ENCODE measurements at places on chromosomes 3 and 15.

DNA sequence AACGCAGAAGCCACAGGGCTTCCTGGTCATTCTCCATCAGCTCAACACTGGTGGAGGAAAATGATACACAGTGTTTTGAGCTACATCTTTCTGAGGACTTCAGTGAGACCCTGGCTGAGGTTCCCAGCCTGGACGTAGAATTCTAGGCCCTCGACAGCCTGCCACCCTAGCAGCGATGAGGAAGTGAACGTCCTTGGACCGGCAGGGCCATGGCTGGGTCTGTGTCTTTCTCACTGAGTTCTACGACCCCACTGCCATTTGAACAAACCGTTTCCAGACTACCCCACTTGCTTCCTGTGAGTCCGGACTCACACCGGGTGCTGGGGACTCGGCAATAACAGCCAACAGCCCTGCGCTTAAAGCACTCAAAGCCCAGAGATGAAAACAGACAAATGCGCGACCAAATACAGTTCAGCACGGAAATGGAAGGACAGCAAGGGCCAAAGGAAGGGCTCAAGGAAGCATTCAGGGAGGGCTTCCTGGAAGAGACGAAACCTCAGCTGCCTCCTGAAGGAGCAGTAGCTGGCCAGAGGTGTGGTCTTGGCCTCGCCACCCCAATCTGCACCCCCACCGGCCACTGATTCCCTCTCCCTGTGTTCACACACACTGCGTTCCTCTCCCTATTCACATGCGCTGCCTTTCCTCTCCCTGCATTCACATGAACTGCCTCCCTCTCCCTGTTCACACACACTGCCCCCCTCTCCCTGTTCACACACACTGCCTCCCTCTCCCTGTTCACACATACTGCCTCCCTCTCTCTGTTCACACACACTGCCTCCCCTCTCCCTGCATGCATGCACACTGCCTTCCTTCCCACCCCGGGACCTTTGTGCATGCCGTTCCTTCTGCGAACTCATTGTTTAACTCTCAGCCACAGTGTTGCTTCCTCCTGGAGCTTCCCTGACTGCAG, 136.3 kb upstream of the PRR20G start:
- no peak for DNase-seq

DNA sequence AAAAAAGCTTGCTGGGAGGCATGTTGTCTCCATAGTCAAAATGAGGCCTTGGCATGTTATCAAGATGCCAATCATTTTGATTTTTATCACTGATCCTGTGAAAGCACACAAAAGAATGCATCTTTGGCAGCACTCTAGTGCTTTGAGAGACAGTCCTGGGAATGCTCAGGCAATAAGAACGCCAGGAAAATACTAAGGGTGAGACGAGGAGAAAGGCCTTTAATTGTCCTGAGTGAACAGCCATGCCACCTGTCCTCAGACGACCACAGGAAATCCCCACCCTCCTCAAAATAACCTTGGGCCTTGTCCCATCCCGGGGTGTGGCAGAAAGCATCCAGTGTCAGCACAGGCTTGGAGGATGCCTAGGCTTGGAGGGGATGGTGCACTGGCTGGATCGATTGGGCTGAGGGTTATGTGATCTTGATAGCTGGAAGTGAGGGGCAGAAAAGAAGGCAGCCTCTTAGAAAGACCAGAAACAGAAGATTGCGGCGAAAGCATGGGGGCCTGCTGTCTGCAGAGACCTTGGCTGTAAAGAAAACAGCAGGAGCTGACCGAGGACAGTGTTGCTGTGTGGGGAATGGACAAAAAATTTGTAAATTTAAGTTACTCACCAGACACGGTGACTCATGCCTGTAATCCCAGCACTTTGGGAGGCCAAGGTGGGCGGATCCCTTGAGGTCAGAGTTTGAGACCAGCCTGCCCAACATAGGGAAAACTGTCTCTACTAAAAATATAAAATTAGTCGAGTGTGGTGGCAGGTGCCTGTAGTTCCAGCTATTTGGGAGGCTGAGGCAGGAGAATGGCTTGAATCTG, 7.3 kb downstream of the TMEM158 start:
- DNase-seq = peak; percentile 46

GRCh38 chr3:133962849-133963248, 66.9 kb downstream of the SLCO2A1 start:
- peak; percentile 73 for DNase-seq

GRCh38 chr3:124467980-124468902, 262.0 kb upstream of the UMPS start:
- DNase-seq = peak; percentile 80

GRCh38 chr15:51793521-51794305, 35.7 kb upstream of the TMOD3 start:
- peak; percentile 88 for DNase-seq

DNA sequence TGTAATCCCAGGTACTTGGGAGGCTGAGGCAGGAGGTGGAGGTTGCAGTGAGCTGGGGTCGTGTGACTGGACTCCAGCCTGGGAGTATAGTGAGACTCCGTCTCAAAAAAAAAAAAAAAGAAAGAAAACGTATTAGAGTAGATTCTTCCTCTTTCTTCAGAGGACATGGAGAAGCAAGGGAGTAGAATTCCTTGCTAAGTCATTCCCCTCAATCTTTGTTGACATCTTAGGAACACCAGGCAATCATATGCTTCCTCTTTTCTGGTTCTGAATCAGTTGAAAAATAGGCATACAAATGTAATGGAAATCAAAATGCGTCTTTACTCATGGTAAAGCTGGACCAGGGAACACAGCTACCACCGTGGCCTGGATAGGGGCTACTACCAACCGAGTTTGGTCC, 38.3 kb upstream of the ATOSA start:
- no peak for DNase-seq

- no peak for DNase-seq
These were observed 610.5 kb upstream of the ZNF385D start for GRCh38 chr3:22361521-22361920.

DNA sequence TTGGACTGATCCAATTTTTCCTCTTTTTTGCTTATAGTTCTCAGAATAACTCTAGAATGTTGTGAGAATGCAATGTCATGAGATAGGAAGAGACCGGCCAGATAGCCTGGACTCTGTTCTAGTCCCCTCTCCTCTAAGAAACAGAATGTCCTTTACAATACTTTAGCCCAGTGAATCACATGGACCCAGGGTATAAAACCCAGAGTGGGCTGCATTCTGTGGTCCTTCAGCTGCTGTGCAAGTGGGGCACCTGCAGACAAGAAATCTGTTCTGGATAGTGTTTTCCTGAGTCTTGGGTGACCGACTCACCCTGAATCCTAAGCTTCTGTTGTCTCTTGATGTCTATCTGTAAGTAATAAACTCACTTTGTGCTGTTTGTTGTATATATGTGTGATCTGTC, 368.6 kb upstream of the DPH6 start:
- DNase-seq = no peak

DNA sequence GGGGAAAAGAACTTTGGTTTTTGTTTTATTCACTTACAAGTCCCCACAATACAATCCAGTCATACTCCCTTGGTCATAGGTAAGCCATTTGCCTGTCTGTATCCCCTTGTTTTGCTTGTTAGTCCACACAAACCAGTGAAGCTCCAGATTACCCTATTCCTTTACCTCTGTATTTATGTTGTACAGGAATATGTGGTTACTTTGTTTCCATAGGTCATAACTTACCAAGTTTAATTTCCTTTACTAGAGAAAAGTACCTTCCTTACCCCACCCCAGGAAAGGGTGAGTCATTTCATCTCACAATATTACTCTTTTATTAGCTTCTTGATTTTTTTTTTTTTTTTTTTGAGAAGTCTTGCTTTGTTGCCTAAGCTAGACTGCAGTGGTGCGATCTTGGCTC, 113.4 kb upstream of the LRRFIP2 start:
- DNase-seq = no peak

DNA sequence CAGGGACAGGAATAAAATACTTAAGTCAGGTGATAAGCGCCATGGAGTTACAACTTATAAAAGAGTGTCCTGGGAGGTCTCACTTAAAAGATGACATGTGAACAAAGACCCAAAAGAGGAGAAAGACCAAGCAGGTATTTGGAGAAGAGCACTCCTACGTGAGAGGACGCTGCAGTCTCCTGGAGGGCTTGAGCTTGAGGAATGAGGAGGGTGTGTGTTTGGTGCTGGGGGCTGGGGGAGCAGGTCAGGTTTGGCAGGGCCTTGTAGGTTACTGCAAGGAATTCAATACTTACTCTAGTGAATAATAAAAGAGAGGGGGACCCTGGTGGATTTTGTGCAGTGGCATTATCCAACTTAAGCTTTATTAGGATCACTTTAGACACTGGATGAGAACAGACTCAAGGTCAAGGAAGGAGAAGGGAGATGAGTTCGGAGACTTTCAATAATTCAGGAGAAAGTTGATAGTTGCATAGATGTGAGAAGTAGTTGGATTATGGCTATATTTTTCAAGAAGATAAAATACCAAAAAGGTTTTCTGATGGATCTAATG, 32.4 kb downstream of the TNIK start:
- DNase-seq = no peak

- peak; percentile 43 for DNase-seq
These were observed 349.7 kb downstream of the TUSC7 start for GRCh38 chr3:117059067-117059955.

GRCh38 chr3:32257641-32258438, 19.4 kb downstream of the CMTM8 start:
- no peak for DNase-seq

- no peak for DNase-seq
These were observed 51.6 kb downstream of the TRPM1 start for GRCh38 chr15:31049682-31050615.

GRCh38 chr3:9074079-9074478, 110.8 kb upstream of the RAD18 start:
- peak; percentile 88 for DNase-seq

DNA sequence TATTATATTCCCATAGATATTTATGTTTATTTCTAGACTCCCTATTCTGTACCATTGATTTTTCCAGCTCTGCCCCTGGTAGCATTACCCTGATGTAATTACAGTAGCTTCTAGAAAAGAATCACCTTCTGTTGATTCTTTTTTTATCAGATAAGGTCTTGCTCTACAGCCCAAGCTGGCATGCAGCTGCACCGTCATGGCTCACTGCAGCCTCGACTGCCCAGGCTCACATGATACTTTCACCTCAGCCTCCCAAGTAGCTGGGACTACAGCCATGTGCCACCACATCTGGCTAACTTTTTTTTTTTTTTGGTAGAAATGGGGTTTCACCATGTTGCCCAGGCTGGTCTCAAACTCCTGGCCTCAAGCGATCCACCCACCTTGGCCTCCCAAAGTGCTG, 41.8 kb downstream of the SLC24A1 start:
- no peak for DNase-seq

DNA sequence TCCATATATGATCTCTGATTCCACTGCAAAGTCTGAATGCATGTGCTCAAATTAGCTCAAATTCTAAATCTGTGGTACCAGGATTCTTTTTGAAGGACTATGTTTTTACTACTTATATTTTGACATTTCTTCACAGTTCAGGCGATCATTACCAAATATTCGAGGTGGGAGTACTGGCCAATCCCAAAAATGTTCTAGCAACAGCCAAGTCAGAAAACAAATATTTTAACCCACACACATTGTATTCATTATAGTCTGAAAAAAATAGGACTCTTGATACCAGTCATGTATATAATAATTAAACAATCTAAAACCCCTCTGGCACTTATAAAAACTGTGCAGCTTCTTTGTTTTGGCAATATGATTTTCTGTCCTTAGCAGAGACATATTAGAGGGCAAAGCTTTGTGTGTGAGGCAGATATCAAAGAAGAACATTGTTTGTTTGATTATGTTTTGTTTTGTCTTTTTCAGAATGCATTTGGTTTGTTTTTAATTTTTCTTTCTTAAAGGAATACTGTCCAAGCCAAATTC, 37.4 kb downstream of the FGF7 start:
- no peak for DNase-seq

DNA sequence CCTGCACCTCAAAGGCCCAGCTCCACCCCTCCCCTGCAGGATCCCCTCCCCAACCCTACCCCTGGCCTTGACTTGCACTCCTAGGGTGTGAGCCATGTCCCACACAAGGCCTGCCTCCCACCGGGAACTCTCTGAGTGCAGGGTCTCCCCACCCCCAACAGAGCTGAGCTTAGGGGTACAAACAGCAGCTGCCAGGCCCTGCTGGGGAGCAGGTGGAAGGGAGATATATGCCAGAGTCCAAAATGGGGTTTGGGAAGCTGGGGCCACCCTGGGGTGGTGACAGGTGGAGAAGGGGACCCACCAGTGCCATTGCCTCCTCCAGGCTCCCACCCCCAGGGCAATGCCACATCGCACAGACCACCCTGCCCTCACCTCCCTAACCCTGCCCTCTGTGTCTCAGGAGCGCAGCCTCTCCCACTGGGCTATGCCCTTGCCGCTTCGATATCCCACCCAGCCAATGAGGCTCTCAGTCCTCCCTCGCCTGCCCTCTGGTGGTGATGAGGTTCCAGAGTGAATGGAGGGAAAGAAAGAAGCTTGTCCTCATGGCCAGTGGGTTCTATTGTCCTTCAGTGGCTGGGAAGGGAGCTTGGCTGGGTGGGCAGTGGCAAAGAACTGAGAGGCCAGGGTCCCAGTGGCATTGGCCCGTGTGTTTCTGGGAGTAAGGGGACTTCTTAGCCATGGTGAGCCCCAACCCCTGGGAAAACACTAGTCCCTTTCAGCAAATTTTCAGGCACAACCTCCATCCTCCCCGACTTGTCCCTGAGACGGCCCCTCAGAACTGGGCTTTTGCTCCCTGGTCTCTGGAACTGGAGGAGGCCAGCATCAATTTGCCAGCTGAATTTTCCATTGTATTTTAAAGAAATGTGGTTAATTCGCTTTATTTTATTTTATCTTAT, 46.8 kb downstream of the CYP11A1 start:
- DNase-seq = peak; percentile 70

GRCh38 chr15:68177742-68178141, 27.4 kb downstream of the CALML4 start:
- peak; percentile 41 for DNase-seq

DNA sequence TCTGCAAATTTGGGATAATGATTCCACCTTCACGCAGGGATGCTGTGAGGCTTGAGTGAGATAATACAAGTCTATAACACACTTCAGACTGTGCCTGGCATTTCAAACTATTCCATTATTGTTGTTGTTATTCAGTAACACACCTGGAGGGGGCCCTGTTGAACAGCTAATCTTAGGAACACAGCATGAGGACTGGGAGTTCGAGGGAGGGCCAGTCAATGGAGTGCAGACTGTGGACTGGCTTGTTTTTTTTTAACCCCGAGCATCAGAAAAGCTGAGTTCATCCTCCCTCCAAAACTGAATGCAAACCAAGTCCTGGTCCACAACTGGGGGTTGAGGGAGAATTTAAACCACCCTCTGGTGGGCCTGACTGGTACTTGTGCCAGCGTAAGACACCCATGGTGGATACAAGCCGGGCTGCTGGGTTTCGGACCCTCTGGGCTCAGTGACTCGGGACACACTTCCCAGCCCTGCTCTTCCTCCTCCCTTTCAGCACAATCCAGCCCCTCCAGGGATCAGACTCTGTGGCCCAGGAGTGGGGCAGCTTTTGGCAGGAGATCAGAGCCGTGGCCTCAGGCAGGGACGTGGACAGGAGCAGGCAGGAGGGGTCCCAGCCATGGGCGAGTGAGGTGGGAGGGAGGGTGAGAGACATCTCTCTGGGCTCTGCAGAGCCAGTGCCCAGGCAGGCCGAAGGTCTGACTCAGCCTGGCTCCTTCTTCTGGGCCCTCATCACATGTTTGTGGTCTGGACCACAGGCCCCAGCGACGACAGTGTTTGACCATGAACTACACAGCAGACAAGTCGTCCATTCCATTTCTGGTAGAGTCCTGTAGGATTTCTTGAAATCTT, 36.3 kb upstream of the MEX3B start:
- peak; percentile 99 for DNase-seq

GRCh38 chr15:50168783-50169411, 13.1 kb upstream of the SLC27A2 start:
- DNase-seq = no peak

Data from astrocyte of the hippocampus (primary cell).